ENCODE measurements at places on chromosomes 2 and 18.
A peak's percentile ranks its signal among the peaks of the same experiment; 100 is the strongest.

DNA sequence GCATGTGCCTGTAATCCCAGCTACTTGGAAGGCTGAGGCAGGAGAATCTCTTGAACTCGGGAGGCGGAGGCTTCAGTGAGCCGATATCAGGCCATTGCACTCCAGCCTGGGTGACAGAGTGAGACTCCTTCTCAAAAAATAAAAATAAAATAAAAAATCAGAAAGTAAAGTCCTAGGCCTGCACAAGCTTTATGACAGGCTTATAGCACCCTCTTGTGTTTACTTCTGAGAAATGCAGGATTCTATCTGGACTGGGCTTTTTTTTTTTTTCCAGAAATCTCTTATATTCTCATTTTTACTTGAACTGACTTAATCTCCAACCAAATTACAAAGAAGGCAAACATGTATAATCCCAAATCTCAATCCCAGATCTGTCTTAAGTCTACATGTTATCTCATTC lies 26.1 kb upstream of the REG3G start:
- DNase-seq: peak; percentile 20

GRCh38 chr2:43445781-43446180 lies 150.1 kb downstream of the THADA start:
- no peak for DNase-seq

- DNase-seq: no peak
These were observed 164.2 kb downstream of the MYT1L start for GRCh38 chr2:2166881-2167280.

DNA sequence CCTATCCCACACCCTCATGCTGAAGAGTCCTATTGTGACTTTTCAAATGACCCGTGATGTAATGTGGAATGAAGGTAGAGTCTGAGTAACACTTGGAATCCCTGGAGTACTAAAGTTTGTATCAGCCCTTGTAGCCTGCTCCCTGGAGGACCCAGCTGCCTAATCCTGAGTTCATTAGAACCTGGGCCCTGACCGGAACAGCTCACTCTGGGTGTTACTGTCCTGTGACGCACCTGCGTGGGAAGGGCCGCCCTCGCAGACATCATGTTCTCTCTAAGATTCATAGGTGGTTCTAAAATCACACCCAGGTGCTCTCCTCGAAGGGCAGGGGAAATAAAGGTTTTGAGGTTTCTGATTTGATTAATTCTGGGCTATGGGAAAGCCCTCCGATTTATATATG lies 62.3 kb downstream of the NCK2 start:
- DNase-seq: no peak

Measured in astrocyte of the hippocampus (primary cell).